Kidney capillary endothelial cell (primary cell): ENCODE measurements at places on chromosomes 5 and 9.

DNA sequence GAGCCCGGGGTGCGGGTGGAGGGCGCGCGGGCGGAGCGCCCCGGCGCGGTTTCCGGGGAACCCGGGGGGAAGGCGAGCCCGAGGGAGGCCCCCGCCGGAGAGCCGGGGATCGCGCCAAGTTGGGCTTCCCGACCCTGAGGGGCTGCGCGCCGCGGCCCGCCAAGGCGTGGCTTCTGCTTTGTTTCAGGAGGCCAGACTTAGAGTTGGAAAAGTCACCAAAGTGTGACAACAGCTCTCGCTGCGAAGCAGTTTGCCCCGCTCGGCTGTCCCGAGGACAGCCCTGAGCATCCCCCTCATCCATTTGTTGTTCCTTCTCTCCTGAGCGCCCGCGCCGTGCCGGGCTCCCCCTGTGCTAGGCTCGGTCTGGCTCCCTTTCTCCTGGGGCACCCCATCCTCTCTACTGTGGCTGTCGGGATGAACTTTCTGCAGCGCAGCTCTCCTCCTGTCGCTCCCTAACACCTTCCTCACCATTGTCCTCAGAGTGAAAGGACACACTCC is 410 bp downstream of the GLIPR2 start:
- peak; percentile 10 for DNase-seq

- no peak for DNase-seq
Measured at GRCh38 chr9:10571699-10572098, 41.1 kb downstream of the PTPRD start.

DNA sequence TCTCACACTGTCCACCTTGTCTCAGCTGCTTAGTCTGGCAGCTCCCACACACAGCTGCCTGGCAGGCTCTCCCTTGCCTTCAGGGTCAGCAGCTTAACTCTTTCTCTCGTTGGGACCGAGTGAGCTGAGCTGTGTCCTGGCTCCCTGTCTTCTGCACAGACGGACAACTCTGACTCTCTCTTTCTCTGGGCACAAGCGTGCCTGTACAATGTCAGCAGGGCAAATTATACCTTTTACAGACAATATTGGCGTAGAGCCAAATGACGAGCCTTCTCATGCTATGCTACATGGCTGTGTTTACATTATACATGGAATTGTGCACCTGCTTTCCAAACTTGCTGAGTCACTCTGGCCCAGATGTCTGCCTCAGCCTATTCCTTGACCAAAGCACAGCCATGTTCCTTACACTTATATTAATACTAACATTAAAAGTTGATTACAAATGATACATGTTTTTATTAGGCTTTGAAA is 188.6 kb downstream of the CYLC2 start:
- no peak for DNase-seq

- DNase-seq, result no peak
Measured at GRCh38 chr5:174183701-174184100, 138.2 kb downstream of the NSG2 start.

DNA sequence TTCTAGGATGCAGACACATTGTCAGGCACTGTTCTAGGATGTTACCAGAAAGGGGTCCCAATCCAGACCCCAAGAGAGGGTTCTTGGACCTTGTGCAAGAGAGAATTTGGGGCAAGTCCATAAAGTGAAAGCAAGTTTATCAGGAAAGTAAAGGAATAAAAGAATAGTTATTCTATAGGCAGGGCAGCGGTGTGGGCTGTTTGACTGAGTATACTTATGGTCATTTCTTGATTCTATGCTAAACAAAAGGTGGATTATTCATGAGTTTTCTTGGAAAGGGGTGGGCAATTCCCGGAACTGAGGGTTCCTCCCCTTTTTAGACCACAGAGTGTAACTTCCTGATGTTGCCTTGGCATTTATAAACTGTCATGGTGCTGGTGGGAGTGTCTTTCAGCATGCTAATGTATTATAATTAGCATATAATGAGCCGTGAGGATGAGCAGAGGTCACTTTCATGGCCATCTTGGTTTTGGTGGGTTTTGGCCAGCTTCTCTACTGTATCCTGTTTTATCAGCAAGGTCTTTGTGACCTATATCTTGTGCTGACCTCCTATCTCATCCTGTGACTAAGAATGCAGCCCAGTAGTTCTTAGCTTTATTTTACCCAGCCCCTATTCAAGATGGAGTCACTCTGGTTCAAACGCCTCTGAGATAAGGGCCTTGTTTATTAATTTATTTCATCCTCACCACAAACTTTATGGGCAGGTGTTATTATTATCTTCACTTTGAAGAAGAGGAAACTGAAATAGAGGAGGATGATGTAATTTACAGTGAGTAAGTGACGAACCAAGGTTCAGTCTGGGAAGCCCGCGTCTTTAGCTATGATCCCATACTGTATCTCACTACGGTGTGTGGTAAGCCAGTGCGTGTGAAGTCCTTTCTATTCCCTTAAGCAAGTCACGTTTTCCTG is 186.0 kb upstream of the KLF4 start:
- no peak for DNase-seq

- DNase-seq, result no peak
Measured at GRCh38 chr5:154761046-154761736, 6.0 kb downstream of the LARP1 start.

GRCh38 chr9:110048976-110049698 is 158.8 kb downstream of the C9orf152 start:
- DNase-seq, result no peak

DNA sequence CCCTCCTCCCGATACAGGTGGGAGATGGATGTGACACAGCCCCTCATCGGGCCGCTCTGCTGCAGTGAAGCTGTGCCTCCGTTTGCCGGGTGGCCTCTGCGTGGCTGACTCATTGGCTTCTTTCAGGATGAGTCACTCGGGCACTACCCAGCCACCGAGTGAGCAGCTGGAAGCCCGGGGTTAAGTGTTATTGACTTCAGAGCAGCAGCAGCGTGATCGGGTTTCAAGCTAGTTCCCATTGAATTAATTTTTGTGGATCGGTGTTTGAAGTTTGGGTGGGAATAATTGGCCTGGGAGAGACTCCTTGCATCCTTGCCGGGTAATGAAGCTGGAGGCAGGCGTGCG is 266.4 kb upstream of the IRX4 start:
- peak; percentile 52 for DNase-seq
